ENCODE measurements at places on chromosomes 12 and 14.

- no peak for DNase-seq
Observed at GRCh38 chr14:105468621-105469241, 5.9 kb upstream of the CRIP2 start.

GRCh38 chr12:69608114-69608513 lies 2.6 kb downstream of the LRRC10 start:
- no peak for DNase-seq

DNA sequence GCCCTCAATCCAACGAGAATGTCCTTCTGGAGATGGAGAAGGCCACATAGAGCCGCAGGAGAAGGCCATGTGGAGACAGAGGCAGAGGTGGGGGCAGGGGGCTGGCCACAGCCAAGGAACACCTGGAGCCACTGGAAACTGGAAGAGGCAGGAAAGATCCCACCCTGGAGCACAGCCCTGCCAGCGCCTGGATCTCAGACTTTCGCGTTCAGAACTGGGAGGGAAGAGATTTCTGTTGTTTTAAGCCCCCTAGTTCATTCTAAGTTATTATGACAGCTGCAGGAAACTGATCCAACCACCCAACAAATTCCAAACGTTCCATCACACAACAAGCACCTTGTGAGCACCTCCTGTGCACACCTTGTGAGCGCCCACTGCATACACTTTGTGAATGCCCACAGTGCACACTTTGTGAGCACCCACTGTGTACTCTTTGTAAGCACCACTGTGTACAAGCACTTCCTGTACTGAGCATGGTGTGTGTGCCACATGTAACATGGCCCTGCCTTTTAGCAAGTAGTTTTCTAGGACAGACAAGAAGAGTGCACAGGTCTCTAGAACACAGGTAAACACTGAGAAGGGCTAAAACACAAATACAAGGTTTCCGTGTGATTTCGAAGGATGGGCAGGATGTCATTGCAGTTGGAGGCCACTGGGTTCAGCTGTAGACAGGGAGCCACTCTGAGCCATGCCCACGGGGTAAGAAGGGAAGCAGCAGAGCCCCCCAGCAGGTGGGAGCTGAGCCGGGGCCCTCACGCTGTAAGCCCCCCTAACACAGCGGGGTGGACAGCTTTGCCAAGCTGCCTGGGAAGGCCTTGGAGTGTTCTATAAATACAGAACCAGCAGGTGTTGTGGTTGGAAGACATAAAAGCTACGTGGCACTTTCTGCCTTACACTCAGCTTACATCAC lies 15.4 kb downstream of the RIMBP2 start:
- no peak for DNase-seq

DNA sequence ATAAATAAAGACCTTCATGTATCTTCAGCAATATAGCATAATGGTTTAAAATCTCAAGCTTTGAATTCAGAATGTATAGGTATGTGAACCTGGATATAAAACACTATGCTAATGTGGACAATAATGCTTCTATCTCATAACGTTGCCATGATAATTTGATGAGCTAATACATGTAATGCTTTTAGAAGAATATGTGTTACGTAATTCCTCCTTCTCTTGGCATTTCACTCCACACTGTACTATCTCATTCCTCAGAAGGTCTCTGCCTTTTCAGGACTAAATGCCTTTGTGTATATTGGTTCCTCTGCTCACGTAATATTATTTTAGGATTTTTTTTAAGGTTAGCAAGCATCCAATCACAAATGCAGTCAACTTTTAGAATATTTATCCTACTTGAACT lies 86.5 kb downstream of the FOXA1 start:
- DNase-seq: no peak

DNA sequence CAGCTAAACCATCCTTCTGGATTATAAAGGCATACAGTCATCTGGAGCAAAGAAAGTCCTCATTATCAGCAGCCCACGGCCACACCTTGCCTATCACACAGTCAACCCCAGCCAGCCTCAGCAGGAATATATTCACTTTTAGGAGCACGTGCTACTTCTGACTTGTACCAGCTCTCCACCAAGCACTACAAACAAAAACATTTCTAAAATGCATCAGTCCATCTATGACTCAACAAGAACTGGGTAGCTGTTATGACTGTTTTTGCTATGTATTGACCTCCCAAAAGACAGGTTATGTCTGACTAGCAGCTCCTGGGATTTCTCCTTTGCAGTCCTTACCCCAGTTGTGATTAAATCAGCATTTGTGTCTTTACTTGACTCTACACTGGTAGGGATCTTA lies 31.2 kb downstream of the NUAK1 start:
- no peak for DNase-seq

- DNase-seq: no peak
Observed at GRCh38 chr14:99067141-99067920, 204.7 kb downstream of the BCL11B start.

DNA sequence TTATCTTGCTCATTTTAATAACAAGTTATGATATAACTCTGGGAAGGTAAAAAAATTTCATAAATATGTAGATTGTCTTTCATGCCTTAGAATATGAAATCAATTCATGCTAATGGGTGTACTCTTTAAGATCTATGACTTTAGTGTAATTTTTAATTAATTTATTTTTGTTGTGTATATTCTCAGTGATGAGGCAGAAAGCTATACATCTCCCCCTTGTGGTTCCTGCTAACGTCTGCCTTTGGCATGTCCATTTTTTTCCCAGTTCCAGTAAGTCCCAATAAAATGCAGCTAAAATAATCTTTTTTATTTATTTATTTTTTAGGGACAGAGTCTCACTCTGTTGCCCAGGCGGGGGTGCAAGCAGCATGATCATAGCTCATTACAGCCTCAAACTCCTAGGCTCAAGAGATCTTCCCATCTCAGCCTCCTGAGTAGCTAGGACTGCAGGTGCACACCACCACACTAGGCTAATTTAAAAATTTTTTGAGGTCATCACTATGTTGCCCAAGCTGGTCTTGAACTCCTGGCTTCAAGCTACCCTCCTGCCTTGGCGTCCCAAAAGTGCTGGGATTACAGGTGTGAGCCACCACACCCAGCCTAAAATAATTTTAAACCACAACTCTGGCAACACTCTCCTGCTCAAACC lies 3.3 kb upstream of the CHURC1 start:
- DNase-seq: no peak

- no peak for DNase-seq
Observed at GRCh38 chr12:24945845-24946244, 3.1 kb downstream of the BCAT1 start.

GRCh38 chr14:51293149-51293911 lies 53.3 kb downstream of the TMX1 start:
- DNase-seq: no peak

- DNase-seq: no peak
Observed at GRCh38 chr12:114444422-114445279, 38.7 kb upstream of the TBX5 start.

GRCh38 chr12:18578191-18578590 lies 159.6 kb downstream of the PLCZ1 start:
- no peak for DNase-seq

DNA sequence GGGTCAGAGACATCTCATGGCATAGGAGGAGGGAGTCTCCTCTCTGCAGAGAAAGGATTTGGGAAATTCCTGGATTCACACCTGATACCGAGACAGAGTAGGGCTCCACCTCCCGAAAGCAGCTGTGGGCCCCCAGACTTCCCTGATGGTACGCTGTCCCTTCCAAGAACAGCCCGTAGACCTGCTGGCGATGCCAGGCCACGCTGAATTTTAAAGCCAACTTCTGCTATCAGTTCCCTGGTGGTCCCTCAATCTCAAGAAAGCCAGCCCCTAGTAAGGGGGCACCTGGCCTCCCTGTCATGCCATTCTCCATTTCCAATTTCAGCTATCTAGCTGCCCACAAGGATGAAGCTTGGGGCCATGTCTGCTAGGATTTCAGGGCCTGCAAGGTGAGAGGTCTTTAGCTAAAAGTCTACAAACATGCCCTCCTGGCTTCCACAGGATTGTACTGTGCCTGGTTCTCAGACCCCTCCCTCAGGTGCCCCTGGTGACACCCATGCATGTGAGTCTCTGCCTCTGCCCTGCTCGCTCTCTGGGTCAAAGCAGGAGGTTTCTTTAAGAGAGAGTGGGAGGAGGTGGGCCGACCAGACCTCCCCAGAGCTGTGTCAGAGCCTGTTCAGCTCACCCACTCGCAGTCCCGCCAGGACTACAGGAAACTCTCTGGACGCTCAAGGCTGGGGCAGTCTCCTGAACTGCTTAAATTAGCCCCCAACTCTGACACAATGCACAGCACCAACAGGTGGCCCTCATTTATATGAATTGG lies 30.5 kb downstream of the ANO2 start:
- no peak for DNase-seq

DNA sequence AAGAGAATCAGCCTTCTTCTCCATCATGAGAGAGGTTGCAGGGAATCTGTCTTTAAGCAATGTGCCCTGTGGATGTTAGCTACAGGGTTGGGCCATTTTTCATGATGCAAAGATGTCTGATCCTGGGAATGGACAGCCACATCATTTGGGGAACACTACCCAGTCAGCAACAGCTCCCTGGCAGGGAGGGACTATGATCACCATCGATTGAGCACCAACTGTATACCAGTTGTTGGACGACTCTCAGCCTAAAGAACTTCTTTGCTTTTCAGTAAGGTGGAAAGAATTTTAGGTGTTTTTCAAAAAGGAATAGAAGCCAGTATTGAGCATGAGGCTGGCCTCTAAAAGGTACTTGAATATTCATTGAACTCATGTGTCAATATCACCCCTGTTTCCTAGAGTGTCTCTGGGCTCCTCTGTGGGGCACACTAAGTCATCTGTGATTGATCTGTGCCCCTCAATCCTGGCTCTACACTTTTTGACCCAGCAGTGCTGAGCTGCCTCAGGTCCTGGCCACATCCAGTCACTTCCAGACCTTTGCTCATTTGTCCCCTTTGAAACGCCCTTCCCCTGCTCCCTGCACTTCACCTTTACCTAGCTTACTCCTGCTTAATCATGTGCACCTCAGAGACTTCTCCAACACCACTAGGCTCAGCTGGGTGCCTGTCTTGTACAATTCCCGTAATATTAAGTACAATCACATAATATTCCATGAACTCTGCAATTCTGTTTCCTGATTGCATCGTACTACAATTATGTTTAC lies 2.2 kb upstream of the CLMN start:
- no peak for DNase-seq

DNA sequence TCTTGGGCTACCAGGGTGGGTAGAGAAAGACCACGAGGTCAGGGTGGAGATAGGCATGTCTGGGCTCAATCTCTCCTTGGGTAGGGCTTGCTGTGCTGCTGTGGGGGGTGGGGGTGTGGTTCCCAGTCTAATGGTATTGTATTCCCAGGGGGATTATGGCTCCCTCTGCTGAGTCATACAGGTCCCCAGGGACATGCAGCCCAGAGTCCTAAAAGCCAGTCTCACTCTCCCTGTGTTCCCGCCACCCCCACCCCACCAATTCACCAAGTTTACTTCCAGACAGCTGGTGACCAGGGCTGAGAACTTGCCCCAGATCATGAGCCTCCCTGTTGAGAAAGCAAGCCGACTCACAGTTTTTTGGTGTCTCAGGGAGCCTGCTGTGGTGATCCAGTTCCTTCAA lies 367.6 kb downstream of the C12orf75 start:
- DNase-seq: no peak

GRCh38 chr12:127416796-127417195 lies 850.2 kb upstream of the TMEM132C start:
- no peak for DNase-seq

- no peak for DNase-seq
Observed at GRCh38 chr14:49896966-49897365, 4.1 kb downstream of the ARF6 start.

DNA sequence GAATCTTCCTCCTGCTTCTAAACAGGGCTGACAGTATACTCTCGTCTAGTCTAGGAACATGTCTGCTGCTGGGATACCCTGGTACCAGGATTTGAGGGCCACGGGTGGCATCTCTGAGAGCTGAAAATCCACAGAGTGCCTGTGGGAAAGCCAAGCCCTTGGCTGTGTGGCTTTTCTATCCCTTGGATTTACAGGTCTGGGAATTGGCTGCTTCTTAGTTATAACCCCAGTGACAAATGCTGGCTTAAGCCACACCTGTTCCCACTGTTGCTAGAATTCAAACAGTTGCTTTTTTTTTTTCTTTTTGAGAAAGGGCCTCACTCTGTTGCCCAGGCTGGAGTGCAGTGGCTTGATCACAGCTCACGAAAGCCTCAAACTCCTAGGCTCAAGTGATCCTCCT lies 14.3 kb upstream of the RIN3 start:
- no peak for DNase-seq

DNA sequence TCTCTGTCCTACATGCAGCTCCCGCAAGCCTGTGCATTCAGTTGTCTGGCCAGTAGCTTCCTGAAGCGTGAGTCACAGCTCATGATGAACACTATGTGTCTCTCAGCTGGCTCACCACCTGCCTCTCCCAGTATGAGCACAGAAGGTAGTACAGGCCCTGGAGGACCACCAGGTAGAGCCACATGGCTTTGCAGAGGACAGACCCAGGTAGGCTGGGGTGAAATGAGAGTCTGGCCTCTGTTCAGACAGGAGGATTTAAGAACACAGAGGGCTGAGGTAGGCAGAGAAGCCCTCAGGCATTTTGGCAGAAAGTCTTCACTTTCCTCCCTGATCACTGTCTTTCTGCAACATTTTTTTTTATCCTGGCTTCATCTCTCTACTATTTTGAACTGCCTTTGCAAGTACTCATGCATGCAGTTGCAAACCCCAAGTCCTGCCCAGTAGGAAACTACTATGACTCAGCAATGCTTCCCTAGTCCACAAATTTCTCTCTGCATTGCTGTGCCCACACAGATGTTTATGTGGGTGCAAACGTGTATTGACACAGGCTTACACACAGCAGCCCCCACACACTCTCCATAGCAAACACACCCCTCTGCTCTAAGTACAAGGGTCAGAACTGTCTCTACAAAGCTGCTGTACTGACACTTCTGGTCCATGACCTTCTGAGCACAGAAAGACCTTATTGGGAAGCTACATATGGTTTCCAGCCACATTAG lies 7.2 kb upstream of the SDR9C7 start:
- no peak for DNase-seq

Measured in NCI-H1048 (cell line).